ENCODE measurements at places on chromosomes 1 and 21.

DNA sequence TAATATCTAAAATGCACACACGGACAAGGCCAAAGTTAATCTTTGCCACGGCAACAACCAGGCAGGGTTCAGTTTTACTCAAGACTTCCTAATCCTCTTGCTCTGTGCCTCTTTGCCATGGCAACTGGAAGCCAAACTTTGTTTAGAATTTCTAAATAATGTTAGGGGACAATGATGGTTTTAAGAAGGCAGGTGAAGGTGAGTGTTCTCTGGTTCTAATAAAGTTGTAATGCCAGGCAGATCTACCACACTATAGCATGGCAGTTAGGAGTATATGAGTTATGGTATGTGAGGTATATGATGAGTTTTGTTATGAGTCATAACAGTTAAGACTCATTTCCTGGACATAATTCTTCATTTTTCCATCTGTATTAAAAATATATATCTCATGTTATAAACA, 2.7 kb downstream of the PTPRC start:
- DNase-seq, result no peak

GRCh38 chr1:18670868-18671225, 40.2 kb downstream of the PAX7 start:
- no peak for DNase-seq

DNA sequence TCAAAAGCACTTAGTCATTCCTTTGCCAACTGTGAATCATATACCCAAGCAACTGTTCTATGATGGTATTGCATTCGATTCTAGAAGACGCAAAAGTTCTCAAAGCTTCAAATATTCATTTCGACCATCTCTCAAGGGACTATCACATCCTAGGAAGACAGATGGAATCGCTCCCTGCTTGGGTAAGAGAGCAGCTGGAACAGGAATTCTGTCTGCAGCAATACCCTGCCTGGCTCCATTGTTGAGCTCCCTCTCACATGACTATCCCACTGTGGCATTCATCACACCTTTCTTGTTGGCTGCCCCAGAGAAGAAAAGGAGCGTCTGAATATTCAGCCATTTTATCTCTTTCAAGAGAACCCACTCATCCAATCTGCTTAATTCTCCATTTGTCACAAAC, 397.7 kb downstream of the NTNG1 start:
- DNase-seq, result no peak

DNA sequence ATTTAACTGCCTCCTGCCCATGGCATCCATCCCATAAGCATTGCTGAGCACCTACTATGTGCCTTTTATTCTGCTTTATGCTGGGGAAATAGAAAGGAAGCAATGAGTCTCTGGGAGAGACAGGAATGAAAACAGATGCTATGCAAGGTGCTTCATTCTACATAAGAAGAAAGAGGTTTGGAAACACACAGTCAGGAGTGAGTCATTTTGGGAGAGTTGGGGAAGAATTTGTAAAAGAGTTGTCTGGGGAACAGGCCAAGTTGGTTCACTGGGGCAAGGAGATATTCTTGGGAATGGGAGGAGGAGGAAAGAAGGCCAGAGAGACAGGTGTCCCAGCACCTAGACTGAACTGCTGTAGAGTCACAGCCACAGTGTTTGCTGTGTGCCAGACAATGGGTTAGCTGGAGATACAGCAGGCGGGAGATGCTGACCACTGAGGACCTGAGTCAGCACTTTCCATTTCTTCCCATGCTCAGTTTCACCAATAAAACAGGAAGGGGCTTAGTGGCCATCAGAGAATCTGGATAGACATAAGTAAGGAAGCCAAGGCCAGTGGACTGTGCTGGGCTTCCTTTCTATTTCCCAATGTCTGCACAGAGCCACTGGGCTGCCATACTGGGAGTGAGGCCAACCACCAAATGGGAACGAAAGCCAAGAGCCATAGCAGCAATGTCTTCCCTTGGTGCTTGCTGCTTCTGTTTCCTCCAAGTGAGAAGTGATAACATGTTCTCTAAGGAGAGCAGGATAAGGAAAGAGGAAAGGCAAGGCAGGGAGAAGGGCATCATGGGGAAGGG, 187.7 kb upstream of the USP24 start:
- no peak for DNase-seq

GRCh38 chr1:71919811-71920509, 362.4 kb downstream of the NEGR1 start:
- DNase-seq, result no peak

Data from progenitor cell of endocrine pancreas (in vitro differentiated cells).